ENCODE measurements at places on chromosomes 7 and 10. TPM values are rescaled to one million over a fixed set of nuclear protein-coding genes. Genes with fewer than 3 reads are reported as not detected.

PAX4 gene
- not detected for total RNA-seq

OR2A1 gene
- total RNA-seq: 0.27 TPM

MACC1 gene
- 6.7 TPM for total RNA-seq

INMT gene
- total RNA-seq: 0.54 TPM

AFAP1L2 gene
- total RNA-seq: 4.0 TPM

Data from hematopoietic multipotent progenitor cell (in vitro differentiated cells).